Cardiac ventricle fibroblast (primary cell): ENCODE measurements at places on chromosomes 5 and 9. TPM values are rescaled to one million over a fixed set of nuclear protein-coding genes. Genes with fewer than 3 reads are reported as not detected.

The TRMO gene
- 9.8 and 17.2 TPM in 2 replicates for total RNA-seq

The TOMM5 gene
- total RNA-seq: 58.5 and 92.3 TPM in 2 replicates

The GTF2H2 gene
- 18.0 and 24.5 TPM in 2 replicates for total RNA-seq

The NRG2 gene
- total RNA-seq: 0.05 and 0.12 TPM in 2 replicates

The FOXE1 gene
- not detected in 2 replicates for total RNA-seq

The AQP7 gene
- total RNA-seq: 2.9 and 3.7 TPM in 2 replicates

The WNT8A gene
- total RNA-seq: not detected in 2 replicates

The MARCOL gene
- total RNA-seq: not detected in 2 replicates

The LHX3 gene
- not detected in 2 replicates for total RNA-seq

The TMEM203 gene
- total RNA-seq: 33.2 and 33.7 TPM in 2 replicates

The PRDM12 gene
- not detected in 2 replicates for total RNA-seq

The ZMAT2 gene
- 18.2 and 25.1 TPM in 2 replicates for total RNA-seq

The HMCN2 gene
- total RNA-seq: 0.06 TPM in 1 of 2 replicates, not detected in the other

The IRX4 gene
- total RNA-seq: not detected in 2 replicates

The SOWAHA gene
- not detected in 2 replicates for total RNA-seq

The GRXCR2 gene
- total RNA-seq: not detected in 2 replicates

The LCN9 gene
- total RNA-seq: not detected in 2 replicates

The SGCD gene
- 3.5 and 4.8 TPM in 2 replicates for total RNA-seq

The NR4A3 gene
- total RNA-seq: 0.12 TPM in 1 of 2 replicates, not detected in the other

The CATSPER3 gene
- total RNA-seq: not detected in 2 replicates

The NSA2 gene
- total RNA-seq: 157 and 169 TPM in 2 replicates

The MRPL50 gene
- total RNA-seq: 9.4 and 10.6 TPM in 2 replicates

The CBY3 gene
- total RNA-seq: not detected in 2 replicates

The OR13C3 gene
- not detected in 2 replicates for total RNA-seq

The SEMA4D gene
- 0.10 and 0.62 TPM in 2 replicates for total RNA-seq

The DAPK1 gene
- total RNA-seq: 19.5 and 21.1 TPM in 2 replicates

The WDR31 gene
- 0.81 and 0.98 TPM in 2 replicates for total RNA-seq

The PALM2AKAP2 gene
- 9.4 and 10.7 TPM in 2 replicates for total RNA-seq

The PCDHGB5 gene
- total RNA-seq: 32.0 and 38.0 TPM in 2 replicates

The INSL6 gene
- not detected in 2 replicates for total RNA-seq

The ZDHHC11B gene
- total RNA-seq: 0.31 TPM in 1 of 2 replicates, not detected in the other

The ADAMTSL1 gene
- 20.9 TPM in 2 replicates for total RNA-seq

The FBP1 gene
- total RNA-seq: not detected in 2 replicates

The PKD2L2 gene
- not detected in 2 replicates for total RNA-seq

The MAPK9 gene
- 13.8 and 20.5 TPM in 2 replicates for total RNA-seq

The PRR16 gene
- total RNA-seq: 21.3 and 29.0 TPM in 2 replicates
